Stimulated activated CD8-positive, alpha-beta memory T cell treated with anti-CD3 and anti-CD28 coated beads, Interleukin-7, amount 100 ng/mL, for 1 hour (primary cell): ENCODE measurements at places on chromosomes 5 and 9.

DNA sequence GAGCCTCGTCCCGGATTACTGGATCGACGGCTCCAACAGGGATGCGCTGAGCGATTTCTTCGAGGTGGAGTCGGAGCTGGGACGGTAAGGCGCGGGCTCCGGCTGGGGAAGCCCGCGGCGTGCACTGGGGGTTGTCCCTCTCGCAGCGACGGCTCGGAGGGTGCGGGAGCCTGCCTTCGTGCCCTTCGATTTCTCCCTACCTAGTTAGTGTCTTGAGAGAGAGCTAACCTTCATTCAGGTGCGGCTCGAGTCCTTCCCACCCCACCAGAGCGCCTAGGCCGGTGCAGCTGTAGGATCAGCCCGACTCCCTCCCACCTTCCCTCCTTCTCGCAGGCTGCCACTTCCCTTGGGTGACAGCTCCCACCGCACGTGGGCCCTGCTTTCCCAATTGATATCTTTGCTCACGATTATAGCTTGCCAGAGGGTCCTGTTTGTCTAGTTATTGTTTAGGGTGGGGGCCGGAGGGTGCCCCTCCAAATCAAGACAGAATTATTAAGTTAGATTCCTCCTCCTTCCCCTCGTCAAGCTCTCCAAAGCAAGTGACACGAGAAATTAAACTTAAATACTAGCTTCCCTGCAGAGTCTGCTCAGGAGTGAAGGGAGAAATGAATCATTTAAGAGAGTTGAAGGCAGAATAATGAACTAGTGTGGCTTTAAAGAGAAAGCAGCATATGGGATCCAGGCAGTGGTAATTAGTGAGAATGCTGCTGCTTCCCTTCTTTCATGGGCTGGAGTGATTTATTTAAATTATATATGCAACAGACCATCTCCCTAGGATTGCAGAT is 569 bp downstream of the CAMK4 start:
- DNase-seq, result no peak

DNA sequence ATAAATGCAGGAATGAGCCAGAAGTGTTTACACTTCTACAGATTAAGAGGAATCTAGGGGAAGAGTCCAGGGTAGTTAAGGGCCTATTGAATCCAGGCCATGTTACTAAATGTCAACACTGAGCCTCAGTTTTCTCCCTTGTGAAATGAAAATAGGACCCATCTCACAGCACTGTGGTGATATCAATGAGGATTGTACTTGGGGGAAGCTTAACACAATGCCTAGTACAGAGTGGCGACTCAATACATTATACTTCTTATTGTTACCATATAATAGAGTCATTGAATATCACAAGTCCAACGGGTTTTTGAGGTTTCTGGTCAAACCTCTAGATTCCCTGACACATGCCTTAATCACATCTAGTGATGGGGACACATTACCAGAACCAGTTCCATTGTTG is 4.6 kb downstream of the TRUB2 start:
- no peak for DNase-seq

DNA sequence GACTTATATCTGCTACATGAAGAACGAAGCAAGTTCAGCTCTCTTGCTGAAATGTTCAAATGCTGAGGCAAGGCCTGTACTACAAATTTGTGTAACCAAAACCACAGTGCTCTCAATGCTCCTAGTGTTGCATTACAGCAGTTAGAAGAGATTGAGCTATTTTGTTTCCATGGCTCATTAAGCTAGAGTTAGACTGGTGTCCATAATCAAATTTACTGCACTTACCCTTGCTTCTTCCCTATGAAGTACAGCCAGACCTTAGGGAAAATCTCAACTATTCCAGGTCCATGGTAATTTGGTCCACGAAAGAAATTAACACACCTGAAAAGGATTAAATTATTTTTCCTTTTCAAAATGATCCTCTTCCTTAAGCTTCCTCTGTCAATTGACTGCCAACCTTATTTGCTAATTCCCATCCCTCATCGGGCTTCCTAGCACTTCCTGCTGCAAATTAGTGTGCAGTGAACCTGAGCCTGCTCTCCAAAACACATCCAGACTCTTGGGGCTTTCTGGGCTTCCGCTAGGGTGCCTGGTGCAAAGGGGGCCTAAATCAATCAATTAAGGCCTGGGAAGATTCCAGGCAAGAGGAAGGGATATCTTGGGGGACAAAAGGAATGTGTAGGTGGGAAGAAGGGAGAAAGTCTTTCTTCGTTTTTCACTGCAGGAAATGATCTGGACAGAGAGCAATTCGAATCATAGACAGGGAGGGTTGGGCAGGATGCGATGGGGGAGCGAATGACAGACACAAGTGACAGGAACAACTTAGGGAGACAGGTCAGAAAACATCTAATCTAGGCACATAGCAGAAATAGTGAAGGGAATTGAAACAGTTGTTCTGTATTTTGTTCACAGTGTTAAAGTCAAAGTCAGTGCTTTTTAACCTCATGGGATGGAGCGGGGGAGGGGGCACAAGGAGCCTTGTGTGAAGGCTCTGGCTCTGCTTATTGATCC is 542.4 kb downstream of the RAB3C start:
- DNase-seq, result no peak

DNA sequence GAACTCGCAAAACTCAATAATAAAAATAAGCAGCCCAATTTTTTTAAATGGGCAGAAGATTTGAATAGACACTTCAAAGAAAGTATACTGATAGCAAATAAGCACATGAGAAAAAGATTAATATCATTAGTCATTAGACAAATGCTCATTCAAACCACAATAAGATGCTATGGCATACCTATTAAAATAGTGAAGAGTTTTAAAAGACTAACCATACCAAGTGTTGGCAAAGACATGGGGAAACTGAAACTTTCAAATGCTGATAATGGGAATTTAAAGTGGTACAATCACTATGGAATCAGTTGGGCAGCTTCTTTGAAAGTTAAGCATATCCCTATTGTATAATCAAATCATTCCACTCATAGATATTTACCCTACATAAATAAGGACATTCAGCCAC is 26.6 kb upstream of the ORM1 start:
- no peak for DNase-seq
